Activated T-cell treated with anti-CD3 and anti-CD28 coated beads, Interleukin-2, amount 50 U/mL, for 24 hours (primary cell): ENCODE measurements at places on chromosomes 11 and 22.

- no peak for DNase-seq
Observed at GRCh38 chr22:35567351-35568141, 26.9 kb downstream of the RASD2 start.

DNA sequence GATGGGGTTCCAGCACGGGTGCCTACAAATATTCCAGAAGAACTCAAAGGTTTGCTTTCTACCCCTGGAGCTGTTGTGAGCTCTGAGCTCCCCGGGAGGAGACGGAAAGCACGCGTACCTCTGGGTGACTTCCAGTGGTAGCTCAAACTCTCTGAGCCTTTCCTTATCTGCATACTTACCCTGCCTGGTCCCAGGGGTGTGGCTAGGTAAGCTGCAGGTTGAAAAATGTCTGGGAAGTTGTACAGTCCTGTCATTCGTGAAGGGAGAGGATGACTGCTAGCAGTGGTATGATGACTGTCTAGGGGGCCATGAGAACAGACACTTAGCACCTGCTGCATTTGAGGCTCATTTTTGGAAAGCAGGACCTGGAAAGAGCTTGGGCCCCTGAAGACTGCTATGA lies 111.5 kb downstream of the DSCAML1 start:
- DNase-seq = no peak

DNA sequence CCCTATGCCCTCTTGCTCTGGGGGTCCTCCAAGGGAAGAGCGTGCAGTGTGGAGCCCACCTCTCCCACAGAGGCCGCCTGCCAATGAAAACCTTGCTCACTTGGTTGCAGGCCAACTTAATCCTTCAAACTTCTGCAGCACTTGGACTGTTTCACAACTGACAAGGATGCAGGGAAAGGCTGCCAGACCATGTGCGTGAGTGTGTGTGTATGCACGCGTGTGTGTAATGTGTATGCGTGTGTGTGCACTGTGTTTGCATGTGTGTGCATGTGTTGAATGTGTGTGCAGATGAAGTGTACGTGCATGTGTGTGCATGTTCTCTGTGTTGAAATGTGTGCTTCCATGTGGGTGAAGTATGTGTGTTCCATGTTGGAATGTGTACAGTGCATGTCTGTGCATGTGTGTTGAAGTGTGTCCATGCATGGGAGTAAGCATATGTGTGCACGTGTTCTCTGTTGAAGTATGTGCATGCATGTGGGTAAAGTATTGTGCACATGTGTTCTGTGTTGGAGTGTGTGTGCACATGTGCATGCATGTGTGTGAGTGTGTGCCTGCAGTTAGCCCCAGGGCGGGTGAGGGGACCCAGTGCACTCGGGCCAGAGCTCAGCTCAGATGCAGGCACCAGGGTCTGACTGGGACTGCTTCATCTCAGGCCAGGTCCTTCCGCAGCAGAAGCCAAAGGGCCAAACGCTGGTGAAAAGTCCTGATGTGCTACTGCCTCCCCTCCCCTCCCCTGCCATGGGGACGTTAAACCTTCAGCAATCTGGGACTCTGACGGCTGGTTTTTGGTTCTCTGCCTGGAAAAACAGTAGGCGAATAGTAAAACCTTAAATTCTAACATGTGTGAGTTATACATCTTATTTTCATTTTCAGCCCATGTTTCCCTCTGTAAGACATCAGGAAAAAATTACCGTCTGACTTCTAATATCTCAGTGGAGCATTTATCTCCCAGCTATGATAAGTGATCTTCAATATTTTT lies 72.0 kb downstream of the FLI1 start:
- DNase-seq = no peak

GRCh38 chr11:46930089-46930488 lies 6.5 kb upstream of the CSTPP1 start:
- DNase-seq = no peak

- peak; percentile 37 for DNase-seq
Observed at GRCh38 chr11:15770798-15771414, 585.4 kb downstream of the SOX6 start.

DNA sequence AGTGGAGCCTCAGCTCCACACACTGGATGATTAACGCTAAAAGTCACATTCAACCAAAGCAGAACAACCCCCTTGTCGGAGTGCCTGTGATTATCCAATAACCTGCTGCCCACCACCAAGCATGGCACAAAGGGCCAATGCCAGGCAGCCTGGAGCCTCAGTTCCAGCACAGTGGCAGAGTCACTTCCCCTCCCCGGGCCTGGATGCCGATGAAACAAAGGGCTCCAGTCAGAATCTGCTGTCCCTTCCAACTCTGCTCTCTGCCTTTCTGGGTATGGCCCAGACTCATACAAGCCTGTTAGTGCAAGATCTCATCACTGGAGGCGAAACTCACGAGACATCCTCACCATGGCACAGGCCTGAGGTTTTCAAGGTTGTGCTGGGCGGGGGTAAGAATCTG lies 52.1 kb downstream of the CLTCL1 start:
- DNase-seq = no peak

DNA sequence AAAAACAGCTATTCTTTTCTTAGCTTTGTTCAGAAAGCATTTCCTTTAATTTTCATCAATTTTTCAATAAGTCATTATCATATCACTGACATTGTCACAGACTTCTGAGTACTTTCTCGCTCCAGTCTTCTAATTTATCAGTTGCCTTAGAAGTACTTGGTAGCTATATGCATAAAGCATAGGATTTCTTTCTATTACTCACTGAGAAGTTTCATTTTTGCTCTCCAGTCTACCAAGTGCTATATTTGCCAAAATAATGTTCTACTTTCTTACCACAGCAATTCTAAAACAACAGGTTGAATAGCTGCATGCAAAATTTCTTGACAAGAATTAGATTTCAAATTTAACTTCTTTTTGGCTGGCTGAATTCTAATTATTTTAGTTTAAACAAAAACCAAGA lies 116.3 kb downstream of the STK33 start:
- no peak for DNase-seq

- DNase-seq = peak; percentile 33
Observed at GRCh38 chr11:60992842-60993409, 21.4 kb downstream of the CD6 start.

DNA sequence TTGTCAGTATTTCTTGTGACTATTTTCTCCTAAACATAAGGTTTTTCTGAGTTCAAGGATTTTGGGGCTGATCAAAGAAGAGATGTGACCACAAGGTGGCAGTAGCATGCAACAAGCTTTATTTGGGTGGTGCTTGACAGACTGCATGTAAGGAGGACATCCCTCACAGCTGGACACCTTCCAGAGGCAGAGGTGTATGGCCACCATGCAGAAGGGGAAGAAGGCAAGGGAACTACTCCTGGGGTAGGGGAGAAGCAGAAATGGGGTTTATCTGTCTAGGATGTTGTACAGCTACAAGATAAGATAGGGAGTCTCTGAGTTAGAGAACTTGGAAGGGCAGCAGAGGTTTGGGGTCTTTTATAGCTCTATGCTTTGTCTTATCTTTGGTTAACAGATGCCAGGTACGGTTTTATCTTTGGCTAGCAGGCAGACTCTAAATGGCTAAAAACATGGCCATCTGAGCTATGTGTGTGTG lies 5.1 kb upstream of the BIRC2 start:
- DNase-seq = peak; percentile 70

DNA sequence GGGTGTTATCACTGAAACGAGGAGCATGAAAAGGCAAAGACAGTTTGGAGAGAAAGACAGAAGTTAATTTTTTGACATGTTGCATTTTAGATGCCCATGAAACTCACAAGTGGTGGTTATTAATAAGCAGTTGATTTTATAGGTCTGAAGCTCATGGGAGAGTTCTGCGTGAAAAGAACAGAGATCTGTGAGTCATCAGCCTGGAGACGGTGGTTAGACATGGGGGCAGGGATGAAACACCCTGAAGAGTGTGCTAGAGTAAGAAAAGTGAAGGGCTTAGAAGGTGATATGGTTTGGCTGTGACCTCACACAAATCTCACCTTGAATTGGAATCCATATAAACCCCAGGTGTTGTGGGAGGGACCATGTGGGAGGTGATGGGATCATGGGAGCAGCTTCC lies 289.1 kb upstream of the ISX start:
- DNase-seq = no peak

DNA sequence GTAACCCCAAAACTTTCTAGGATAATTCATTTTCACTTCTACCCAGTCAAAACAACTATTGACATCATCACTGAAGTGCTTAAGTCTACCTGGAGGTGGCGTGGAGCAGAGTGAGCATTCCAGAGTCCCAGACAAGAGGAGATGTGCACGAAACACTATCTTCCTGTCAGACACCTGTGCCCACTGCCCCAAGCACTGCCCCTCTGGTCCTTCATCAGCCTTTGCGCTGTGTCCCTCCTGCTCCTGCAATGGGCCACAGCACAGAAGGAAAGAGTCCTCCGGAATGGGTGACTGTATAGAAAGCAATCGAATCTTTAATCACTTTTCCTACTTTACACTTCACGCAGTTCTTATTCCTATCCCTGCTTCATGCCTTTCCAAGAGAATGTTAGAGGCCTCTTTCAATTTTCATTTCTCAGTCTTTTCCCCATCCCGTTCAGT lies 512 bp upstream of the GRIA4 start:
- no peak for DNase-seq

GRCh38 chr11:14821031-14821430 lies 71.0 kb downstream of the CYP2R1 start:
- DNase-seq = no peak

GRCh38 chr11:110795112-110795624 lies 82.9 kb upstream of the ARHGAP20 start:
- DNase-seq = no peak
